ENCODE measurements at places on chromosomes 12 and 14.

DNA sequence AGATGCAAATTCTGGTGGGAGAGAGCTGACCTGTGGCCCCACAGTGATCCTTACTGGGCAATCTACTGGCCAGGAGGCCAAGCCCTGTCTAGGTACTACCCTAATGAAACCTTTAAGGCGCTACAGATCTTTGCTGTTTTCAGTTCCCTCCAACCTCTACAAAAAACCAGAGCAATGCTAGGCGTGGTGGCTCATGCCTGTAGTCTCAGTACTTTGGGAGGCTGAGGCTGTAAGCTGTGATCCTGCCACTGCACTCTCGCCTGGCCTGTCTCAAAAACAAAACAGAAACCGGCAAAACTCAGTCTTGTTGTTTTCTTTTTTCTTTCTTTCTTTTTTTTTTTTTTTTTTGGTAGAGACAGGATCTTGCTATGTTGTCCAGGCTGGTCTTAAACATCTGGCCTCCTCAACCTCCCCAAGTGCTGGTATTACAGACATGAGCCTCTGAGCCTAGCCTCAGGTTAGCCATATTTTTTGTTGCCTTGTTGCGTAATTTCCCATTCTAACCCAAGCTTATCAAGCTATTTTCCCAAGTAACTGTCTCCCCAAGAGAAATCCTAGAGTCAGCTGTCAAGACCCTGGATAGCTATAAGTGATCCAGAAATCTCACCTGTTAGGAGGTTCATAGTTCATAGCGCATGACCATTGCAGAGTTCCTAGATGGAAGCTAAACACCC, 2.8 kb downstream of the ETFBKMT start:
- DNase-seq: no peak

- DNase-seq: no peak
Measured at GRCh38 chr14:71952381-71953363, 20.4 kb downstream of the RGS6 start.

DNA sequence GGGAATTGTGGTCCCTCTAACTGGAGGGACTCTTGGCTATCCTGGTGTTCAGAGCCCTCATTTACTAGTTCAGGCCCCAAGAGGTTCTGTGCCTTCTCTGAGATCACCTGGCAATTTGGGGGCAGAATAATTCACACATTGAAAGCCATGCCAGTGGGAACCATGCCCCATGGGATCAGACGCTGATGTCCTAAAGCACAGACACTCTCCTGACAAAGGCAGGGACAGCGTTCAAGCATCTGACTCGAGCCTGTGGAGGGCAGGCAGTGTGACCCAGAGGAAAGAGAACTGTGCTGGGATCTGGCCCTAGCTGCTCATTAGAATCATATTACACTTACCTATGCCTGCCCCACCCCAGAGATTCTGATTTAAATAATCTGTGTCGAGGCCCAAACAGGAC, 2.4 kb upstream of the ASB2 start:
- DNase-seq: no peak

DNA sequence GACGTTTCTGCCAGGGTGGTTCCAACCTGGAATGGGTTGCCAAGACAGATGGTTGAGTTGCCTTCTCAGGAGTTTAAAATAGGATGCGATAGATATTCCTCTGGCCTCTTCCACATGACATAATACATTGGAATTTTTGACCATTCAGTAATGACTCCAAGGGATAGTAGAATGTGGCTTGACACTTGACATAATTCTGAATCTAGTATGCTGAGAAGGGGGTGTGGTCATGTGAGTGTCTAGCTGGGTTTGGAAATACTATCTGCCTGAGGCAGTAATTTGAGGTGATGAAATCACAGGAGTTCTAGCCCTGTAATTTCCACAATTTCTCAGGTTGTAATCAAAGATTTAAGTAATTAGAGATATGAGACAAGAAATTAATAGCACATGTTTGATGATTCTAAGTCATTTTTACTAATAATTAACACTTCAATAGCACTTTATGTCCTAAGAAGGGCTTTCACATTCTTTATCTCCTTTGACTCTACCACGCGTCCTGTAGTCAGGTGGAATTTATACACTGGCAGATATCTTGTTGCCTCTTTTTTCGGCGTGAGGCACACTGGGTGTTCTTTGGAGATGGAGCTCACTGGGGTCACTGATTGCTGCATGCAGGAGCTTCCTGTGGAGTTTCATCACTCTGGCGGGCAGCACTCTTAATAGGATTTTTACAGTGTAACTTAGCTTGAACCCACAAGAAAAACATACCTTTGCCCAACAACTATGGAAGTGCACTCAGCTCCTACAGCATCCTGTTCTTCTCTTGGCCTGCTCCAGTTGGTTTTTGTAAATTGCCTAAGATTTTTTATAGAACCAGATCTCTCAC, 3.2 kb upstream of the AMIGO2 start:
- DNase-seq: no peak
